ENCODE measurements at places on chromosomes 2 and 18.

GRCh38 chr2:44477657-44478414 lies 116.1 kb downstream of the CAMKMT start:
- DNase-seq: no peak

DNA sequence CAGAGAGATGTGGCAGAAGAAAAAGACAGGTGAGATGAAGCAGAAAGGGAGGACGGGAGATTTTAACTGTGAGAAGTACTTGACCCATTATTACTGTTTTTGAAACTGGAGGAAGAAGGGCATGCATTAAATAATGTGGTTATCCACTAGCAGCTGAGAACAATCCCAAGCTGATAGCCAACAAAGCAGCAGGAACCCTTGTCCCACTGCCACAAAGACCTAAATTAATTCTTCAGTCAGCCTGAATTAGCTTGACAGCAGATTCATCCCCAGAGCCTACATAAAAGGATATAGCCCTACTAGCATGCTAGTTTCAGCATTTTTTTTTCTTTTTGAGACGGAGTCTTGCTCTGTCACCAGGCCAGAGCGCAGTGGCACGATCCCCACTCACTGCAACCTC lies 19.5 kb upstream of the REG3A start:
- no peak for DNase-seq

- no peak for DNase-seq
Measured at GRCh38 chr2:47155091-47155876, at the start of gene STPG4. Gene STPG4, minus strand, starts transcription at chr2:47155308. Its CDS starts 57 bp downstream, at chr2:47155251.

DNA sequence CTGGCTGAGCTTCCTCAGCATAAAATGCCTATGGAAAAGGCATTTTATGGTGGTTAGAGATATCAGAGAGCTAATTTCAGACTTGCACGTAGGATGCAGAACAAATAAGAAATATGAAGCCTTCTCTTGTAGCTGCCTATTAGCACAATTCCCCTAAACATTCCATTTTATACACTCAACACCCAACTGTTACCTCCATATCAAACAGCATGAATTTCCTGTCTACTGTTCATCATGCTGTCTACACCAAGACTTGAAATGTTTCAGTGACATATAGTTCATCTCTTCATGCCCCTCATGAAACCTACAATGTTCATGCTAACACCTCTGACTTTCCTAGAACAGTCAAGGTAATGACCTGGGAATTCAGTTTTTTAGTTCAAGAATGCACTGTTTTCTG lies 249.9 kb downstream of the PIEZO2 start:
- no peak for DNase-seq

- no peak for DNase-seq
Measured at GRCh38 chr18:4831791-4832375, 365.2 kb downstream of the AKAIN1 start.

DNA sequence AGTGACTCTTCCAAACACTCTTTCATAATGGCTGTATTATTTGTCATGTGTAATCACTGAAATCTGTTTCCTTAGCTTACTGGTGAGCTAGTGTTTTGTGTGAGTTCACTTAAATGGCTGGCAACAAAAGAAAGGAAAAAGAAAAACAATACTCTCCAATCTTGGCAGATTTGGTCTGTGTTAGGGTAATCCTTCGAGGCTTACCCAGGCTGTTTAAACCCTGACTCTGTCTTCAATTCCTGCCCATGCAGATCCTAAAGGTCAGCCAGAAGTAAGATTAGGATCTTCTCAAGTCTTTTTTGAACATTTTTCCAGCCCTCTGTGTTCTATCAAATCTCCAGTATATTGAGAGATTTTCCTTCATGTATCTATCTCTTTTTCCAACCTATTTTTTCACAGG lies 85.3 kb downstream of the CCDC178 start:
- DNase-seq: no peak

DNA sequence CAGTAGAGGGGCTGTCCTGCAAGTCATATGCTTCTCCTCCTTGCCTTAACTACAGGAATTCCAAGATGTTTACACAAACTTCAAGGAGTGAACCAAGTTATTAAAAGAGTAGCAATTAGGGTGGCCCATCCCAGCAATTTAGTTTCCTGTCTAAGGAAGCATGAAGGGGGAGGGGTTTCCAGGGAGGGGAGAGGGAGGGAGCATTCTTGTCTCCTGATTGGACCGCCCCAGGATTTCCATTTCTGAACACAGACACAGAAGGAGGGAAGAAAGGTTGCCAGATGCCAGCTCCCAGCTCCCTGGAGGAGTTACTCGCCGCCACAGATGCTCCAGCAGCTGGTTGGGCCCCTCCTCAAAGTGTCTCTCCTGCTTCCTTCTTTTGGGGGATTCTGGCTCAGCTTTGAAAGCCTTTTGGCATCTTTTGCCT lies 107.6 kb downstream of the TRIB2 start:
- no peak for DNase-seq

GRCh38 chr2:40433736-40434135 lies 18.2 kb downstream of the SLC8A1 start:
- DNase-seq: no peak

Data from stimulated activated CD4-positive, alpha-beta T cell treated with anti-CD3 and anti-CD28 coated beads, Interleukin-2, amount 100 ng/mL, for 24 hours (primary cell).